ENCODE measurements at places on chromosomes 4 and X.
A peak's percentile ranks its signal among the peaks of the same experiment; 100 is the strongest.

DNA sequence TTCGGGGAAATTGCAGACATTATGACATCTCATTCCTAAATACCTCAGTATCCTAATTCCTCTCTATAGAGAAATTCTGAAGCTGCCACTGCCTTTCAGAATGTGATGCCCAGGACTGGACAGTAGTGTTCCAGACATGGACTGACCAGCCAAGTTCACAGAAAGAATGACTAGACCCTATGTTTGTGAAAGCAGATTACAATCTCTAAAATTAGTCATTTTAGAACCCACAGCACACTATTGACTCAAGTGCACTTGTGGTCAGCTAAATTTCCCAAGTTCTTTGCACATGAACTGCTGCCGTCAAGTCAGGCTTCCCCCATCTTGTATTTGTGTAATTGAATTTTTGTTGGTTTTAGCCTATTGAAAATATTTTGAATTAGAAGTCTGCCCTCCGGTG, 81.0 kb upstream of the ESX1 start:
- peak; percentile 3 for DNase-seq

DNA sequence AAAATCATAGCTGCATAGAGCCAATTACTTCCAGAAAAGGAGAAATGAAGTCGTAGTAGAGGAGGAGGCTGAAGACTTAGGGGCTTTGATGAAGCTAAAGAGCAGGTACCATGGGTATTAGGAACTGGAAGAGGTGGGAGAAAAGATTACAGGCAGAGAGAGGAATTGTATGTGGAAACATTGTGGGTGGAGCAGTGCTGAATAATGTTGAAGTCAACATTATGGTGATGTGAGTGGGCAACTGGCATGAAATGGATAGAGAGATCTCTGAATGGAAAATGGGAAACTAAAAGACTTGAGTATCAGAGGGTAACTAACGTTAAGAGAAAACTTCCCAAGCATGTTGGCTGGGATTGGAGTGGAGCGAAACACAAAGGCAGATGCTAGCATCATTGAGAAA, 92.5 kb downstream of the AREG start:
- DNase-seq = no peak

- DNase-seq = no peak
These were observed 47.5 kb downstream of the NKX6-1 start for GRCh38 chr4:84451546-84451945.

DNA sequence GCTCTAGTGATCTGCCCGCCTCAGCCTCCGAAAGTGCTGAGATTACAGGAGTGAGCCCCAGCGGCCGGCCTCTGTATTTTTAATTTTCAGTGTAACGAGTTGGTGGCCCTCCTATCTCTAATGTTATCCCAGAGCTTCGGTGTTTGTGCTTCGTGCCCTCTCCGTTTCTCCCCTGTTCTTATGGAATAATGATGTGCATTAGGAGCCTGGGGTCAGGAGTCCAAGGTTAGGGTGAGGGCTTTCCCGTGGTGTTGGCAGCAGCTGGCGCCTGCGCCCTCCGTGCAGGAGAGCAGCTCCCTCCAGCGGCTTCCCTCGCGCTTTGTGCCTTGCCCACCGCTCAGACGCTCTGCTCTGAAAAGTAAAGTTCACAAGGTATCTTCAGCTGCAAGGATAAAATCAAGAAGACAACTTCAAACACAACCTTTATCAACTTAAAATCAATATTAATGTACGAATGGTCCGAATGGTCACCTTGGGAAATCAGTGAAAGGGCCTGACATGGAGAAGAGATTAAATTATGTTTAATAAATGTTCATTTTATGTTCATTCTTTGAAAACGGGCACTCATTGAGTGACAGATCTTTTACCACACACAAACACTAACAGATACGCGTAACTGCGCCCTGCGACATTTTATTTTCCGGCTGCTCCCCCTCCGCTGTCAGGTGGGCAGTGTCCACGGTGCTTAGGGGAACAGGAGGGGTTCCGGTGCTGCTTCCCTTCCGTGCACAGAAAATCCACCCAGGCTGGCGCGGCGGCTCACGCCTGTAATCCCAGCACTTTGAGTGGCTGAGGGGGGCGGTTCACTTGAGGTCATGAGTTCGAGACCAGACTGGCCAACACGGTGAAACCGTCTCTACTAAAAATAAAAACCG, 62.4 kb downstream of the TRAPPC11 start:
- peak; percentile 44 for DNase-seq

DNA sequence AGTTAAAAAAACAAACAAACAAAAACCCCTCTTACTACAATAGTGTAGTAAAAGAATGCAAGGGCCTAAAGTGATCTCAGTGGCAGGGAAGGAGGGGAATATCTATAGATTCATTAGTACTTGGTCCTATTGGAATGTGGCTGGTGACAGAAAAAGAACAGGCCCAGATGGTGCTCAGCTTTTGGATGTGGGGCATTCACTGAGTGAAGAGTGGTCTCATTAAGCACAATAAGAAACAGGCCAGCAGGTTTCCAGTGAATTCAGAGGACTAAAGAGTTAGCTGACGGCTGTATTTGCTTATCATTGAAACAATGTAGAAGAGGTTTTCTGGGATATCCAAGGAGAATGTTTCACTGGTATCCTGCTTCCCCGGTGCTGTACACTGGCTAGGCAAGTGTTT, 243.8 kb upstream of the HHIP start:
- DNase-seq = no peak

GRCh38 chrX:109839694-109840567, 106.9 kb upstream of the ACSL4 start:
- DNase-seq = no peak

- DNase-seq = no peak
These were observed 17.8 kb downstream of the MFAP3L start for GRCh38 chr4:170008371-170008770.

GRCh38 chr4:86530183-86530582, 63.9 kb upstream of the PTPN13 start:
- no peak for DNase-seq

GRCh38 chr4:129545599-129546278, 449.8 kb downstream of the C4orf33 start:
- no peak for DNase-seq

DNA sequence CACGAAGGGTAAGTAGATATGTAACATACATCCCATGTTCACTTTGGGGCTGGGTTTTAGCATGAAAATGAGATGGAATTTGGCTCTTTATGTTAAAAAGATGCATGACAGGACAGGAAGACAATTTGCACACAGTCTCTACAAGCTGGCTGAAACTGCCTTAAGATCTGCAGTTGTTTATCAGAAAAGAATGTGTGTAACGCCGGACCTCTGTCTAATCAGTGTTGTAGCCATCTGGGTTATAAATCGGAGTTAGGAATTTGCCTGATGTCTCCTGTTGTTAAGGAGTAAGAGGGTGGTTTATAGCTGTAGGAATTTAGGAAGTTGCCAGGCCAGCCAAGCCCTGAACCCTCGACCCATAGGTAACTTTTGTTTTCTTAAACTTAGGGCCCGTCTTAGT, 562.9 kb upstream of the FAT1 start:
- DNase-seq = no peak

DNA sequence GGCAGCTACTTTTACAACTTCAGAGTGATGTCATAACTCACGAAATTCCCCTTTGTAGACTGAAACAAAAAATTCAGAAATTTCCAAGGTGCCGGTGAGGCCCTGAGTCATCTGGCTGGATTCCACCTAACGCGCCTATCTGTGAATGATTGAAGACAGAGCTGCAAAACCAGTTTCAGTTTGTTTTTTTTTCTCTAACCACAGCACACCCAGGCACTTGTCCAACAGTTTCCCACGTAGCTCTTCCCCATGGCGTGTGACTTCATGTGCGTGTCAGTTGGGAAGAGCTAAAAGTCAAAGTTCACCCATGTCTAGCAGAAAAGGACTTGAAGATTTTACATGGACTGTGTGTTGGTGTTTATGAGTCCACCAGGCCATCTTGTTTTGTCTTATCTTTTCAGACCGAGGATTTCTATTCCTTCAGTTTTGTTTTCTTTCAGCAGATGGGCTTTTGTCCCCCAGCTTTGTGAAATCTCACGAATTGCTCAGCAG, 16.4 kb downstream of the TCEANC start:
- peak; percentile 66 for DNase-seq

DNA sequence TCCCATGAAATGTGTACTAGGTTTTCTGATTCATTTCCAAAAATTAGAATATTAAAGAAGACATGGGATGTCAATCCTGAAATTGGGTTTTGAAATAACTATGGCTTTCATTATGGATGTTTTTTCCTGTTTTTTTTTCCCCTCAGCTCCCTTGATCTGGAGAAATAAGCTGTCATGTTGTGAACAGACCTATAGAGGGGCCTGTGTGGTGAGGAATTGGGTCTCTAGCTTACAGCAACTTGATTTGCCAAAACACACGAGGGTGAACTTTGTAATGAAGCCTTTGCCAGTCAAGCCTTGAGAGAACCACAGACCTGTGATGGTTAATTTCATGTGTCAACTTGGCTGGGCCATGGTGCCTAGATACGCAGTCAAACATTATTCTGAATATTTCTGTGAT, 2413.6 kb downstream of the PCDH7 start:
- DNase-seq = no peak

GRCh38 chrX:155957843-155958242, 39.7 kb upstream of the IL9R start:
- DNase-seq = no peak

DNA sequence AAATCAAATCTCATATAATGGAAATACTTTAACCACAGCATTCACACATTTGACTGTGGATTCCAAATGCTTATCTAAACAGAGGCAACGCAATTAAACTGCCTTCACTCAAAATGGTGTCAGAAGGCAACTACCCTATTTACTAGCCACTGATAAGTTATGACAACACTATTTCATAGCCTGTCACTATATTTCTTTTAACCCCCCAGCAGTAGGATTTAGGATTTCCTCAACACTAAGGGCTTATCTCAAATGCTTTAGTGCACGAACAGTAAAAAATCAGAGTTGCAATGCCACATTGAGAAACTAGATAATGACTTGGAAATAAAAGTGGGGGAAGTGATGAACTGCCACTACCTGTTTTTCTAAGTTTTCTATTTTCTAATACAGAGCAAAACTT, 66.7 kb downstream of the DHX15 start:
- no peak for DNase-seq

GRCh38 chr4:33931026-33931425, 2313.3 kb downstream of the ARAP2 start:
- DNase-seq = no peak

GRCh38 chrX:24298191-24298590, 15.7 kb downstream of the SUPT20HL2 start:
- DNase-seq = no peak

- no peak for DNase-seq
These were observed 227.5 kb downstream of the MGST2 start for GRCh38 chr4:139892973-139893736.

DNA sequence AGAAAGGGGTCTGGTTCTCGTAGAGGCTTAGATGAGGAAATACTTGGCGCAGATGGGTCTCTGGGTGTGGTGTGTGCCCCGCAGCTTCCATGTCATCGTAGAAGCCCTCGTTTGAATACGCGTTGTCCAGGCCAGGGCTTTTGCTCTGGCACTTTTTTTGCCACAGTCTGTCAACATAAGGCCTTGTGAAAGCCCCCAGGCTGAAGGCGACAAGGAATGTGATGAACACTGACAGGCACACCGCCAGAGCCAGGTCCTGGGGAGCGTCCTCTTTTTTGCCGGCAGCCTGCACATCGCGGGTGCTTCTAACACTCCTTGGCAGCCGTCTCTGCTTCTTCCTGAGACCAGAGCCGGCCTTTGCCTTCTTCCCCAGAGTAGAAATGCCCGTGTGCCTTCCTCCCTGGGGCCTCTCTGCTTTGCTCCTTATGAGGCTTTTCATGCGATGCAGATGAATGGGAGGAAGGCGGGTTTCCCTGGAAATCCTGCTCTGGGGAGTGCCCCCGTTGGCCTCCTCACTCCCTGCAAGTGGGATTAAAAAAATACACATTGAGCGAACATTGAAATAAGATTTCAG, 24.4 kb downstream of the LRRC66 start:
- DNase-seq = no peak

DNA sequence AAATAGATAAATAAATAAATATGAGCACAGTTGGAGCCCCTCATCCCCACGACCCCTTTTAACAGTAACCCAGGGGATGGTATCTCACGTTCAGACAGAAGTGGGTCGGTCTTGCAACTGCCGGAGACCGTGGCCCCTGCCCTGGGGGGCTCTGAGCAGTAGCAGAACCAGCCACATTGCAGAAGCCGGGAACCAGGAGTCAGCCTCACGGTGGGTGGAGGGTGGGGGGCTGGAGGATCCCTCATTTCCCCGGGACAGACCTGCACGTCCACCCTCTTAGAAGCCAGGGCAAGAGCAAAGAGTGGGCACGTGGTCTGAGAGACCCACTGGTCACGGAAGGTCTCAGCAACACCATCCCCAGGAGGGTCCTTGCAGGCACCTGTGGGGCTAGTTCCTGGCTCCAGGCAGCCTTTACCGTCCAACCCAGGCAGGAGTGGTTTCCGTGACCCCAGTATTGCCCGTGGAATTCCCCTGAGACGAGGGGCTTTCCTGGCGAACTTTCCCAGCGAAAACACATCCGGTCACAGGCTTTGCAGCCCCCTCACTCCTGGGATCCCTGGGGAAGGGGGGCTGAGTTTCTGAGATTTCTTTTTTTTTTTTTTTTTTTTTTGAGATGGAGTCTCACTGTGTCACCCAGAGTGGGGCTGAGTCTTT, 8.8 kb upstream of the IL3RA start:
- DNase-seq = no peak

DNA sequence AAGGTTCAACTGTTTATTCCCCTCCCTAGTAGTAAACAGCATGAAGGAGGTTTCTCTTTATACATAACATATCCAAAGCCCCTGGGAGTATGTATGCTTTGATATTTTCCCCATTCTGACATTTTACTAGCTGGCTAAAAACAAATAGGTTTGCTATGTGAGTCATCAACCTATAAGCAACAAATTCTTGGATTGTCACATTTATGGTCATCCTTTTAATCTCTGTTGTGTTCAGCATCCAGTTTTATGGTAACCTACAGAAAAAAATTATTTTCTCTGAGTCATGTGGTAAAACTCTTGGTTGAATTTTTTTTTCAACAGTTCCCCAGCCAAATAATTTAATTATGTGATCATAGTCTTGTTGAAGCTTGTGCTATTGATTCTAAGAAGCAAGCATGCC, 734.1 kb downstream of the ADGRL3 start:
- no peak for DNase-seq

- no peak for DNase-seq
These were observed 41.1 kb upstream of the IBSP start for GRCh38 chr4:87758270-87758669.

DNA sequence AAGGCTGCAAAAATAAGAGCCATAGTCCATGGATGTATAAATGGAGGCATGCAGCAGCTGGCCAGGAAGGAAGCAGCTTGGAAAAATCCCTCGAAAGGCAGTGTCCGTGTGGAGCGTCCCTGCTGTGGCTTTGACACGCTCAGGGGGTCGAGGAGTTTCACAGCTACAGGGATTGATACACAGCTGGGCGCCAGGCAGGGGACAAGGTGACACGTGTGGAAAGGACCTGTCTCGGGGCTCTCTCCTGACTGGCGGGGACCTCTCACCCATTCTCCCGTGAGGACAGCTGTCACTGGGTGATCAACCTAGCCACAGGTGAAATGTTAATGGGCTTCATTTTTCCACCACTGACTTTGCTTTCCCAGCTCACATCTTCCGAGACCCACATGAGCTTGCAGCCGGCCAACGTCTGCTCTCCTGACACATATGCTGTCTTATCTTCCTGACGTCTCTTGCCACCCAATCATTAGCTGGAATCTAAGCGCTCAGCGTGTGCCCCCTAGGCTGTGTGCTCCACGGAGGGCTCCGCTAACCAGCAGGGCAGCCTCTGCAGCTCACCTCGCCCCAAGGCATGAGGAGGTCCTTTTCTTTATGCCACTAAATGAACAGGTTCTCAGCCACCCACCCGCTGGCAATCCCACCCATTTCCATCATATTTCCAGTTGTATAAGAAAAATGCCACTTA, 89.4 kb upstream of the AFAP1 start:
- DNase-seq = no peak

Measured in activated CD4-positive, alpha-beta T cell treated with anti-CD3 and anti-CD28 coated beads, Interleukin-2, amount 50 U/mL, for 16 hours (primary cell).